ENCODE measurements at places on chromosomes 11 and 22.

DNA sequence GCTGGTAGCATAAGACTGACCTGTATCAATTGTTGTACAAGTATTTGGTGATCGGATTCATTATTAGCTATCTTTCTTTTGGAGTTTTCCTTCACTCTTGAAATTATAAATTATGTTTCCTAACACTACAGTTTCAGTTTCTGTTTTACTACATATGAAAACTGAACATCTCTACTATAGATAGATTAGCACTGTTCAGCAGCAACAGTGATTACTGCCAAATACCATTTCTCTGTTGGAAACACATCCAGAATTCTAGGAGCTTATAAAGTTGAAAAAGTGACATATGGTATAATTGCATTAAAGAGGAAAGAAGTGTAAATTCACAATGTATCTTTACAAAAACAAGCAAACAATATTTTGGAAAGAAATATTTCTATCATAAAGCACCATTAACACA lies 118.5 kb upstream of the GRIA4 start:
- DNase-seq = no peak

- no peak for DNase-seq
Measured at GRCh38 chr11:73263640-73264039, 8.5 kb upstream of the P2RY6 start.

DNA sequence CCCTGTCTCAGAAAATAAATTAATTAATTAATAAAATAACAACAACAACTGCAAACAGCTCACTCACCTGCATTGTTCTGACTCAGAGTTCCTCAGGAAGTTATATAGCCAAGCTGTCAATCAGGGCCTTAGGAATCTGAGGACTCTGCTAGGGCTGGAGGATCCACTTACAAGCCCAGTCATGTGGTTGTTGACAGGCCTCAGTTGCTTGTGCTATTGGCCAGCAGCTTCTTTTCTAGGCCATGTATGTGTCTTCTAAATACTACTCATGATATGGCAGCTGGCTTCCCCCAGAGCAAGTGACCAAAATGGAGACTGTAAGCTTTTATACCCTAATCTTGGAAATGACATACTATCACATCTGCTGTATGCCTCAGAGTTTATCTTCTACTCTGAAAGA lies 20.8 kb upstream of the ATP5MG start:
- no peak for DNase-seq

- DNase-seq = peak; percentile 64
Measured at GRCh38 chr22:44181033-44181911, 547 bp downstream of the PARVG start.

- no peak for DNase-seq
Measured at GRCh38 chr11:74185695-74186094, 14.6 kb downstream of the PPME1 start.

- no peak for DNase-seq
Measured at GRCh38 chr11:46012185-46012584, 89.7 kb downstream of the LARGE2 start.

- DNase-seq = no peak
Measured at GRCh38 chr11:94132152-94132558, 3.5 kb downstream of the PANX1 start.

- no peak for DNase-seq
Measured at GRCh38 chr11:131370901-131371790, 731 bp downstream of the NTM start.

- DNase-seq = no peak
Measured at GRCh38 chr11:103055221-103055890, 36.6 kb downstream of the DCUN1D5 start.

DNA sequence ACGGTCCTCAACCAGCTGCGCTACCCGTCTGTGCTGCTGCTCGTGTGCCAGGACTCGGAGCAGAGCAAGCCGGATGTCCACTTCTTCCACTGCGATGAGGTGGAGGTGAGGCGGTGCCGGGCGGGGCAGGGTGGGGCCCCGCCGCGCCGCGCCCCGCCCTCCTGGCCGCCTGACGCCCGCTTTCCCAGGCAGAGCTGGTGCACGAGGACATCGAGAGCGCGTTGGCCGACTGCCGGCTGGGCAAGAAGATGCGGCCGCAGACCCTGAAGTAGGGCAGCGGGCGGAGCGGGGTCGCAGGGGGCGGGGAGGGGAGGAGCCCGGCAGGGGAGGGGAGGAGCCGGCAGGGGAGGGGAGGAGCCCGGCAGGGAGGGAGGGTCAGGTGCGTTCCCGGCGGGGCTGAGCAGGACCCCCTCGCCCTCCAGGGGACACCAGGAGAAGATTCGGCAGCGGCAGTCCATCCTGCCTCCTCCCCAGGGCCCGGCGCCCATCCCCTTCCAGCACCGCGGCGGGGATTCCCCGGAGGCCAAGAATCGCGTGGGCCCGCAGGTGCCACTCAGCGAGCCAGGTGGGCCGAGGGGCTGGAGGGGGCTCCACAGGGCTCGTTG lies 14.7 kb downstream of the EPS8L2 start:
- DNase-seq = peak; percentile 28

- DNase-seq = no peak
Measured at GRCh38 chr22:32120603-32121002, 38.5 kb downstream of the C22orf42 start.

DNA sequence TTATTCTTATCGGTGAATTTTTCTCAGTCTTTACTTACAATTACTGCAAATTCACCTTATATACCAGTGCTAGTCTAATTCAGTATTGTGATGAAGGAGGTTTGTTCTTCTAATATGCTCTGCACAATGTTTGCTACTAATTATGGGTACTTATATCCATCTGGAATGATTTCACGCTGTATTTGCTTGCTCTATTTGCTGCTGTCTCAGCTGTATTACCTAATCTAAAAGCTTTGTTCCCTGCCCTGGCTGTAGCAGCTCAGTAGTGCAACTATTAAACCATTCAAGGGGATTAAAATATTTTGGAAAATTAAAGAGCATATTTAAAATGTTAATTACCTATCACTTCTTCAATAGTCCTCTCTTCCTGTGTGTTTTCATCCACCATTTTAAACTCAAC lies 375.3 kb downstream of the LUZP2 start:
- DNase-seq = no peak

DNA sequence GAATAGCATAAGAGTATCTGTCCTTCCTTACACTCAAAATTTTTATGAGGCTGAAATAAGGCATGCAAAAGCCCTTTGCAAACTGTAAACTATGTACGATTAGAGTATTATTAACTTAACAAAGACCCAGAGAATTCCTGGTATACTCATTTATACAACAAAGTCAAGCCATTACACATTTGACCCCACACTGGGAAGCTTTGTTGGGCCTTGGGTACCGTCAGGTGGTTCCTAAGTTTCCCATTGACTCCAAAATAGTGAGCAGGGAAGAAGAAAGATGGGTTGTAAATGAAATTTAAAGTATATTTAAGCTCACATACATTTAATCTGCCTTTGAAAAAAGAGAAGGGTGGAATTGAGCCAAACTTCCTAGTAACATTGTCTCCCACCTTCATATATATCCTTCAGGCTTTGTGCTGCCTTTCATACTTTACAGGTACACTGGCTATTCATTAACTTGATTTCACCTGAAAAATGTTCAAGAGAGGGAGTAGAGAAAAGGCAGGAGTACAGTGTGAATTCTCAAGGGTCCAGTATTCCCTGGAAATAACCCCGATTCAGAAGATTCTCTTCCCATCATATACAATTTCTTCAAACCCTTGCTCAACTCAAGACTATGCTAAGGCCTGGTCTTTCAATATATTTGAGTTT lies 68.6 kb downstream of the SOX6 start:
- no peak for DNase-seq

- no peak for DNase-seq
Measured at GRCh38 chr11:101996111-101996510, 51.1 kb upstream of the CFAP300 start.

GRCh38 chr11:21582791-21583190 lies 610.1 kb upstream of the ANO5 start:
- DNase-seq = no peak

- no peak for DNase-seq
Measured at GRCh38 chr11:12045914-12046635, 37.6 kb upstream of the DKK3 start.

DNA sequence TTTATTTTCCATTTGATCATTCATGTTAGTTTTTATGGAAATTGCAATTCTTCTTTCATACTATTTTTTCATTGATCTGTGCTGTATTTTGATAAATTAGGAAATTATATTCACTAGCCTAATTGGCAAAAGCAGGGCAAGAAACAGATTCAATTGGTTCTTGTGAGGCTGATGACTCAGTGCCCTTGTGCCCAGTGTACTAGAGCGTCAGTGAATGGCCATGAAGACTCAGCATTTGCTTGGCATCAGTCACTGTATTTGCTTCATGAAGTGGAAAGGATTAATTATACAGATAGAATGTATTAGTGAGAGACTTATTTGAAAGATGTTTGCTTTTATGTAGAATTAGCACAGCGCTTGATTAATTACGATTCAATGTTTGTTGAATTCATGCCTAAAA lies 31.8 kb downstream of the MRGPRX1 start:
- no peak for DNase-seq

DNA sequence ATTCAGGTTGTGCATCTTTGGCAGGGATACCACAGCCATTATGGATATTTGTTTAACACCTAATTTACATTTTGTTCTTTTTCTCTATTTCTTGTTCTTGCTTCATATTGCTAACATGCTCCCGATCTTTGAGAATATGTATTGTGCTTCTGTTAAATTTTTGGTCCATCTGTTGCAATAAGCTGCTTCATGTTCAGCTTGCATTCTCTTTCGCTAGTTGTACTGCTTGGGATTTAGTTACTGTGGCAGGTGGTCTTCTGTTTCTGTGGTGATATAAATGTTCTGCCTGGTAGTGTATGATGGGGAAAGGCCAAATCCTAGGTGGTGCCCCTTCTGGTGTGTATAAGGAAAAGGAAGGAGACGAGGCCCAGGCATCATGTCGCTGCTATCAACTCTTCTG lies 140.2 kb downstream of the SPON1 start:
- no peak for DNase-seq

DNA sequence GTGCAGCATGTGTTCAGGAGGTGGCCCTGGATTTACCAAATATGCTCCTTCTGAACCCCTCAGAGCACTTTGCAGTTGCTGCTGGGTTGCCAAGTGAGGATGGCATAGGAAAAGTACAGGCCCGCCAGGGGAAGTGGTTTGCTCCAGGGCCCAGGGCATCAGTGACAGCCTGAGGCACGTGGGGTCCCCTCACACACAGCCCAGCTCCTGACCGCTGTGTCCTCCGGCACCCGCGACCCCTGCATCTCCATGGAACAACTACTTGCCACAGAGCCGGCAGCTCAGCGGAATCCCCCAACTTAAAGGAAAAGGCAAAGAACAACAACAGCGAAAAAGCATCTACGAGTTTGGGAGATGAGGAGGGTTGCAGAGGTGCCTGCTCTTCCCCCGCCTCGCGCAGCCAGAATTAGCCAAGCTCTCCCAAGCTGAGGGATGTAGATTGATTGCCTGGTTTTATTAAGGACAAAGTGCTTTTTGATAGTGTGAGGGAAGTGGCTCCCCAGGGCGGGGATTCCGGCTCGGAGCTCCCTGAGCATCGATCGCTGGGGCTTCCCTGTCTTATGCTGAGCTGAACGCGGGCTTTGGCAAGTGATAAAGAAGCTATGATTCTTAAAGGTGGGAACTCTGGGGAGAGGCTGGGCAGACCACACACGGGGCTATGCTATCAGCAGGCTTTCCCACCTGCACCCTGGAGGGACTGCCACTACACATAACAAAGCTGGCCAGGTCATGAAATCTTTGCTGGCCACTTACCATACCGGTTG lies 174.5 kb downstream of the CEP164 start:
- DNase-seq = no peak

DNA sequence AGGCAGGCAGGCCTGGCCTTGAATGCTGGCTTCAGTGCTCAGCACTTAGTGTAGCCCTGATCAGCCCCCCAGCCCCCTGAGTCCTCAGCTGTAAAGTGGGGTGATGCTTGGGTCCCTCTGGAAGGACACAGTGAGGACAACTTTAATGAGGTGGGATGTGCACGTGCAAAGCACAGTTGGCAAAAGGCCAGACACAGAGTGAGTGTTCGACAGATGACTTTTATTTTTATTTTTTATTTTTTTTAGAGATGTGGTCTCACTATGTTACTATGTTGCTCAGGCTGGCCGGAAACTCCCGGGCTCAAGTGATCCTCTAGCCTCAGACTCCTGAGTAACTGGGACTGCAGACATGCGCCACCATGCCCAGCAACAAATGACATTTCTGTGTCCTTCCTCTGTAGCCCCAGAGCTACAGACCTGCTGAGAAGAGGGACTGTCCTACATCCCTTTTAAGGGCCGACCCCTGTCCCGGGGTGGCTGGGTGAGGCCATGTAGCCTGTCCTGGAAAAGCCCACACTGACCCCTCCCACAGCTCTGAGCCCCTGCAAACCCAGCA lies 6.9 kb upstream of the C11orf96 start:
- DNase-seq = no peak

DNA sequence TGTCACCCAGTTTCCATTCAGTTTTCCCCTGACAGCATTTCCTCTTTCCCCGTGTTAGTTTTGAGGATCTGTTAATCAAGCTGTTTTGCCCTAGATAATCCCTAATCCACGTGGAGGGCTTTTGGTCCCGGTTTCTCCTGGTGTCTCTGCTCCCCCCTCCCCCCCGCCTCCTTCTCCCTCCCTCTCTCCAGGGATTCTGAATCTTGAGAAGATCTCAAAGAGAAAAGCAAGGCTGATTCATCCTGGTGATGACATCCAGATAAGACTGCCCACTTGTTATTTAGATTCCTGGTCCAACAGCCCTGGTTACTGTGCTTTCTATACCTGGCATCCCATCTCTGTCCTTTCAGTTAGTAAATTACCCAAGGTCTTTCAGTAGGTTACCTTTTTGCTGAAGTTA lies 59.4 kb downstream of the KCNA4 start:
- DNase-seq = no peak

GRCh38 chr11:118241764-118242098 lies 10.4 kb downstream of the MPZL3 start:
- no peak for DNase-seq

GRCh38 chr22:20312396-20313191 lies 7.3 kb downstream of the DGCR6L start:
- no peak for DNase-seq

DNA sequence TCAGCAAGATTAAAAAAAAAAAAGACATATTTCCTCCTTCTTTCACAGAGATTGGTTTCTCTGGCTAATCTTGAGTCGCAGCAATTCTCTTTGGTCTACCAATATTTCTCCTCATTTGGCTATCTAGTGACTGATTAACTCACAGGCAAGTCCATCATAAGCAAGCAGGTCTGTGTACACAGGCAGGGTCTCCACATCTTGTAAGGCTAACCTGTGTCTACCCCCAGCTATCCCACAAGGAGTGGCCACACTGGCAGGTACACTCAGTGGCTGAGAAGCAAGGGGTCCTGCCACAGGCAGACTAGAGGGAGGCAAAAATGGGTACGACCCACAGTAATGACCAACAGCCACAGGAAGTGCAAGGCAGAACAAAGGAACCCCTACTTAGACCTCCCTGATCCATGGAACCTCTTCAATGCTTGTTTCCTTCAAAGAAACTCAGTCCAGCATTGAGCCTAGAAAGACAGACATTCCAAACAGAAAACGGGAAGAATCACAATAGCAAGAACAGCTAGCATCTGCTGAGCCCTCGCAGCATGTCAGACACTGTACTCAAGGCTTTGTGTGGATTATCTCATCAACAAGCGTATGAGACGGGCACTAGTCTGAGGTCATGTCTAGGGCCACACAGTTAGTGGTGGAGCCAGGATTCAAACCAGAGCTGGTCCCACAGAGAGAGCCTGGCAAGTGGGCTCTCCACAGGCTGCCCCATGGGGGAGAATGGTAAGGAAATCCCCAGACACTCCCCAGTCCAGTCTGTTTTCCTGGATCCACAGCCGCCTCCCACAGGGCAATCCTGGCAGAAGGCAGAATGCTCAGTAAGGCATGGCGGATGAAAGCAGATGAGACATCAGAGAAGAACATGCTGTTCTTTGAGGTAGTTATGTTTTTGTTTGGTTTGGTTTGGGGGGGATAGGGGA lies 34.3 kb downstream of the PLEKHA7 start:
- no peak for DNase-seq
